Amniotic epithelial cell (primary cell): ENCODE measurements at places on chromosomes 12 and 14.

DNA sequence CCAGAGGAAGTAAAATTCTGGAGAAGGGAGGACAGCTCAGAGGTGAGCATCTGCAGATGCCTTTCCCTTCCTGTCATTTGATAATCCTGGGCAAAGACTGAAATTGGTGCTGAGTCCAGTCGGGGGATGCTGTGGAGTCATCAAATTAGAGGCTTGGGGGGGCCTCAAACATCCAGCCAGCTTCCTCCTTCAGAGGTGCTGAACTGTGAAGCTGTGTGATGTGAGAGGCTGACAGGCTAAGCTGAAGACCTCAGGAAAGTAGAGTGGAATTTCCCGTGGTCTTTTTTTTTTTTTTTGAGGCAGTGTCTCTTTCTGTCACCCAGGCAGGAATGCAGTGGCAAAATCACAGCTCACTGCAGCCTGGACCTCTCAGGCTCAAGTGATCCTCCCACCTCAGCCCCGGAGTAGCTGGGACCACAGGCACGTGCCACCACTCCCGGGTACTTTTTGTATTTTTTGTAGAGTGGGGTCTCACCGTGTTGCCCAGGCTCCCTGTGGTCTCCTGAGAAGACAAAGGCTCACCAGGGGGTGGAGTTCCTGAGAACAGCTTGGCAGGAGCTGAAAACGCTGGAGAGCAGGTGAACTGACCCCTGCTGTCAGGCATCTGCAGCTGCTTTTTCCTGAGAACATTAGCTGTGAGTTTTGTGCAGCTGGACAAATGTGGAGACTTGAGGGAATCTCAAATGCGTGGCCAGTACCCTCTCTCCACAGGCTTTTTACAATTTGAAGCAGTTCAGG, 6.1 kb upstream of the TCL1B start:
- no peak for DNase-seq

DNA sequence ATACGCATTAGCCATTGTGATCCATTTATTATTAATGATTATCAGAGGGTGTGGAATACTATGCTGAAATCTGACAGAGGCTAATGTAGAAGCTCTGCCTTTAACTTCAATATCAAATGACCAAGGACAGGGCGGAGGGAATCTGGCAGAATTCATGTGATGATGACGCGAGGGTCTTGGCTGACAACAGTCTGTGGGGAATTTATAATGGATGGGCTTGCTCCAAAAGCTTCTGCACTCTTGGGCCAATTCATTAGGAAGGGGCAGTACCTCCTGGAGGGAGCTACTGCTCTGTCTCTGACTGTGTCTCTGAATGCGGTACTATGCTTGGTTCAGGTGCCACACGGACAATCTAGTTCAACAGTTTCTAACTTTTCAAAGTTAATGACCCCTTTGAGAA, 46.2 kb downstream of the GALNT8 start:
- DNase-seq = no peak

DNA sequence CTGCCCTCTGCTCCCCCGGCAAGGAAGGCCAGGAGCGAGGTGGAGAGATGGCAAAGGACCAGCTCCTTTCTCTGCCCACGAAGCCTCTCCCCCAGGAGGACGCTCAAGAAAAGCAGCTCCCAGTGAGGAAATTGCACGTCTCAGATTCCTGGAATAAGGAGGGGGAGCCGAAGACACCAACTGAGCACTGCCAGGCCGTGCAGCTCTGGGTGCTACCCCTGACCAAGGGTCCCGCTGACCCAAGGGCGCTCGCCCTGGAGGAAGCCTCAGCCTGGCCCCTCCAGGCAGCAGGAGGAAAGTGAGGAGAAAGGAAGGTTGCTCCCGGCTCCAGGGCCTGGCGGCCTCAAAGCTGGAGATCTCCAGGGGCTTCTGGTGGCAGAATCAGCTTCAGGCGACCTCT, 174.1 kb upstream of the SFSWAP start:
- DNase-seq = no peak

- peak; percentile 15 for DNase-seq
Measured at GRCh38 chr14:37597538-37597913, 2.1 kb downstream of the TTC6 start.

GRCh38 chr14:98786456-98786855, 485.5 kb downstream of the BCL11B start:
- no peak for DNase-seq
